AG04449 (cell line): ENCODE measurements at places on chromosomes 5 and 9.

DNA sequence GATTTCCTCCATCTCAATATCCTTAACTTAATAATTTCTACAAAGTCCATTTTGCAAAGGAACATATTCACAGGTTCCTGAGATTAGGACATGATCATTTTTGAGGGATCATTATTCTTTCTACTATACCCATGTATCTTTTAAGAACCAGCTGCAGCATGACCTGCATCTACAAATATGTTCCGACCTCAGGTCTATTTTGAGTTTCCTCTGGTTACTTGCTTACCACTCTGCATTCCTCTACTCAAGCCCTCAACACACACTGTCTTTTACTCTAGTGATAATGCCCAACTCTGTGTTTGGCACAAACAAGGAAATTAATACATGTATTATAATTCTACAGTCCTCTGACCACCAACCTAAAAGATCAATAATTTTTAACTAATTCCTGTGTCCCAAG, 386.1 kb downstream of the DNAH5 start:
- DNase-seq: no peak

GRCh38 chr9:110214586-110215355, 6.8 kb upstream of the C9orf152 start:
- DNase-seq: no peak

- DNase-seq: no peak
These were observed 102.9 kb upstream of the PHYKPL start for GRCh38 chr5:178335302-178336030.

- no peak for DNase-seq
These were observed 212.9 kb downstream of the PBX3 start for GRCh38 chr9:125959951-125960619.

DNA sequence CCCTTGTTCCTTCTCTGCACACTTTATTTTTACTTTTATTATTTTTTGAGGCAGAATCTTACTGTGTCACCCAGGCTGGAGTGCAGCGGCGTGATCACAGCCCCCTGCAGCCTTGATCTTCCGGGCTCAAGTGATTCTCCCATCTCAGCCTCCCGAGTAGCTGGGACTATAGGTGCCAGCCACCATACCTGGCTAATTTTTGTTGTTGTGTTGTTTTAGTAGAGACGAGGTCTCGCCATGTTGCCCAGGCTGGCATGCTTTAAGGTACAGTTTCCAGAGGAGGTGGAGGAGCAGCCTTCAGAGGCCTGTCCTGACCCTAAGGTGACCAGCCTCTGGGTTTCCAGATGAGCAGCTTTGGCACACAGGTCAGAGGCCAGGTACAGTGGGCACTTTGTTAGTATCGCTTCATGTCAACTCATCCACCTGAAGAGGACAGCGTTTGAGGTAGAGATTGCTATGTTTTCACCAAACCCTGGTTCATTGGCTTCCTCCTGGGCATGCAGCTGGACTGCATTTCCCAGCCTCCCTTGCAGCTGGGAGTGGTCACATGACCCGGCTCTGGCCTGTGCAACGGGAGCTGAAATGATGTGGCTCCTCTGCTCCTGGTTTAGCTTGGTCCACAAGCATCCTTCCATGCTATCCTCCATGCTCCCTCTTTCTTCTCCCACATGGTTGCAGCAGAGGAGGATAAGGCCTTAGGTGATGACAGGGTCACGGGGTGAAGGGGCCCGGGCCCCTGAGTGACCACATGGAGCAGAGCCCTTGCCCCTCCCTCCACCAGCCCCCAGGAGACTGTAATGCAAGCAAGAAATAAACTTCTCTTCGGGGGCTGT, 139.3 kb upstream of the IER5L start:
- DNase-seq: no peak

DNA sequence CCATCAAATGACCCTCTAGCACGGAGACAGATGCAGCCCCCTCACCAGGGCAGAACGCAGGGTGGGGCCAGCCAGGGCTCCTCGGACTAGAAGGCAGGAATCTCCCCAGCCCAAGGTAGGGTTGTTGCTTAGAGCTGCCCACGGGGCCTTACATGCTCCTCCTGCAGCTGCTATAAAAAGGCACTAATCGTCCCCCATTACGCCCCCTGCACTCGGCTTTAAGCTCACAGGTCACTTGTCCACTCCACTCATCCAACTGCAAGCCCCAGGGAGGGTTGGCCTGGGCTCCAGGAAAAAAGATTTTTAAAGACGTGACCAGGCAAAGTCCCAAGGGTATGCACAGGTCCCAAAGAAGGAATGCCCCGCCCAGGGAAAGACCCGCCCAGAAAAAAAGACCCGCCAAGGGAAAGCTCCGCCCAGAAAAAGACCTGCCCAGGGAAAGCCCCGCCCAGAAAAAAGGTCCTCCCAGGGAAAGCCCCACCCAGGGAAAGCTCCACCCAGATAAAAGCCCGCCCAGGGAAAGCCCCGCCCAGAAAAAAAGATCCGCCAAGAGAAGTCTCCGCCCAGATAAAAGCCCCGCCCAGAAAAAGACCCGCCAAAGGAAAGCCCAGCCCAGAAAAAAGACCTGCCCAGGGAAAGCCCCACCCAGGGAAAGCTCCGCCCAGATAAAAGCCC, 11.1 kb downstream of the GRIN1 start:
- no peak for DNase-seq

GRCh38 chr9:128001779-128002298, 21.1 kb upstream of the EEIG1 start:
- DNase-seq: peak; percentile 64

DNA sequence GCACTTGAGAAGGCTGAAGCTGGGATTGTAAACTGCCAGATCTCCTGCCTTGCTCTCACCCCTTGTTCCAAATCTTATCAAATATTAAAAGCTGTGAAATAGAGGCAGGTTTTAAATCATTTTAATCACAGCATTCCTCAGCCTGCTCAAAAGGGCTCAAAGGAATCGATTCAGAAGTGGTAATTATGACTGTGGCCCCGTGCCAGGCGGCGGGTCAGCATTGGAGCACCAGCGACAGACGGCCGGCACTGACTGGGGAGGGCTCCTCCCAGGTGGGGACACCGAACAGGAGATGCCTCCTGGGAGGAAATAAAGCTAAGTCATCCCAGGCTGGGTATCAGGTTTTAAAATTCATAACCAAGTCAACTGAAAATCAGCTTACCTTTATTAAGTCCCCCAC, 66.7 kb downstream of the KCNIP1 start:
- no peak for DNase-seq
